Fibroblast of skin of back (primary cell): ENCODE measurements at places on chromosomes 7 and 10.

GRCh38 chr7:76165973-76166403, 35.7 kb upstream of the SRRM3 start:
- no peak for DNase-seq

DNA sequence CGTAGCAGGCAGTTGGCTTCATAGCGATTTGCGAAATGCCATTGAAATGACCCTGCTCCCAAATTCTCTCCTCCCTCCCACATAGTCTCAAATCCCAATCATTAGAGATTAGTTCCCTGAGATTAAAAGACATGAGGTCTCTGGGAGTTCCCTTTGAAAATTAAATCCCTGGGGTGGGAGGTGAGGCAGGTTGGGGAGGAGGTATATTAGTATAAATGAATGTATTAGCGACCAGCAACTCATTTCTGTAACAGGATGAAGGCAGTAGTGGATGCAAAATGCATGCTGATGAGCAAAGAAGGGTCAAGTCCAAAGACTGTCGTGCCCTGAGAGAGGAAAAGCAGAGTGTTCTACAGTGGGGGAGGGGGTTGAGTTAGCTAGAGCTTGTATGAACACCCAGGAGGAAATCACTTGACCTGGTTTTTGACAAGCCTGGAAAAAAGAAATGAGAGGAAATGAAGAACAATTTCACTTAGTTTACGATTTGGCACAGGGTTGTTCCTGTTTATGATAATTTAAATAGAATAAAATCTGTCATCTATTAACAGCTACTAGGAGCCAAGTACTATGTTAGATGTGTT, 79.6 kb upstream of the MTPN start:
- DNase-seq, result no peak

- DNase-seq, result peak; percentile 40
Observed at GRCh38 chr10:114753126-114753525, 68.5 kb upstream of the FHIP2A start.

GRCh38 chr10:125021686-125022344, 79.9 kb downstream of the ZRANB1 start:
- DNase-seq, result no peak

GRCh38 chr10:79413196-79413595, 32.2 kb downstream of the ZCCHC24 start:
- DNase-seq, result peak; percentile 67

GRCh38 chr10:72611783-72612182, 14.1 kb downstream of the MICU1 start:
- no peak for DNase-seq

DNA sequence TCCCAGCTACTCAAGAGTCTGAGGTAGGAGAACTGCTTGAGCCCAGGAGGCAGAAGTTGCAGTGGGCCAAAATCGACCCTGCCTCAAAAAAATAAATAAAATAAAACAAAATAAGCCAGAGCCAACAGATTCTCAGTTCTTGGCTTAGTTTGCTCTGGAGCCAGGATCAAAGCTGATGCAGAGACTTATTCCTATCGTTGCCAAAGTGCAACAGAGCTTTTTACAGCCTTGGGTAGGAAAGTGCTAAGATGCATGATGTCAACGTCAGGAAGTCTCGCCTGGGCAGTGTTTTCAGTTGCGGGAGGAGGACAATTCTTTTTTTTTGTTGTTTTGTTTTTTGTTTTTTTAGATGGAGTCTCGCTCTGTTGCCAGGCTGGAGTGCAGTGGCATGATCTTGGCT, 43.8 kb upstream of the CYTH3 start:
- DNase-seq, result no peak

GRCh38 chr10:123496375-123496774, 169.8 kb upstream of the GPR26 start:
- peak; percentile 7 for DNase-seq

DNA sequence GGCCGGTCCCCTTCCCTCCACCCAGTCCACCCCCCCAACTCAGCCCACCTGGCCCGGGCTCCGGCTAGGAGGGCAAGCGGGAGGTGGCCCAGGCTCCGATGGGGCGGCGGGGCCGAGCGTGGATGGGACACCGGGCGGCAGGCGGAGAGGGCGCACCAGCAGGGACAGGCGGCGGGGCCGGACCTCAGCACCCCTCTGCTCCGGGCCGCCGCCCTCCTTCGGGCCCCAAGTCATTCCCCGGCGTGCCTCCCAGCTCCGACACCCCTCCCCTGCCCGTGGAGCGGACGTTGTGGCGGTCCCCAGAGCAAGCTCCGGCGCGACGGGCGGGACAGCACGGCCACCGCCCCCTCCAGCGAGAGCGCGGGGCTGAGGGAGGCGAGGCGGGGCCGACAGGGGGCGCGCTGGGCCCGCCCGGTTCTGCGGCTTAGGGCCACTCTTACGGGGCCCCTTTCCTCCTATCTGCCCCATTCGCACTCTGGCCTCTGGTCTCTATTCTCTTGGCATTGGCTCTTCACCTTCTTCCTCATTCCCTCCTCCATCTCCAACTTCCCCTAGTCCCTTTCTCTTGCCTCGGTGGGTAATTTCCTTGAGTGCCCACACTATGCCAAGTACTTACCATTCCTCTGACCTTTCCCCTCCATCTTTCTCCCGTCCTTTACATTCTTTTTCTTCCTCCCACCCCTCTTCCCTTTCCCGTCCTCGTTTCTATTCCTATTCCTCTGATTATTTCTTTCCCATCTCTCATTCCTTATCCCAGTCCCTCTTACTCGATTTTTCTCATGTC, 701 bp upstream of the GBX1 start:
- DNase-seq, result peak; percentile 7
